Stimulated activated CD8-positive, alpha-beta memory T cell treated with anti-CD3 and anti-CD28 coated beads, Interleukin-7, amount 100 ng/mL, for 1 hour (primary cell): ENCODE measurements at places on chromosomes 7 and 10.

- DNase-seq: no peak
Observed at GRCh38 chr7:47307311-47307710, 274.6 kb downstream of the TNS3 start.

DNA sequence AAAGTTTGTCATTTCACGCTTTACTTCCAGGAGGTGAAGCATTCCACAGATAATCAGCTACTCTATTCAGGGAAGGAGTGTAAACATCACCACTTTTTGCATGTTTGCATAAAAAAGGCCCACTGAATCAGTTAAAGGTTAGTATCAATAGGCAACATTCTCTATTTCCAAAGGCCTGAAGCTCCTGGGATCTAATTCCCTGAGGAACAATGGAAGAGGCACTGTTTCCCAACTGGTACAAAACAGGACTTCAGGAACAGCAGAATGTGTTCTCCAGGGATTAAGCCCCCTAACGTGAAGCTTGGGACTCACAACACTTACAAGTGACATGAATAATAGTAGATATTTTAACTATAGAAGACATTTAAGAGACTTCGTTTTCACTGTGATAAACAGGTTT lies 6.1 kb downstream of the LRRN3 start:
- no peak for DNase-seq

DNA sequence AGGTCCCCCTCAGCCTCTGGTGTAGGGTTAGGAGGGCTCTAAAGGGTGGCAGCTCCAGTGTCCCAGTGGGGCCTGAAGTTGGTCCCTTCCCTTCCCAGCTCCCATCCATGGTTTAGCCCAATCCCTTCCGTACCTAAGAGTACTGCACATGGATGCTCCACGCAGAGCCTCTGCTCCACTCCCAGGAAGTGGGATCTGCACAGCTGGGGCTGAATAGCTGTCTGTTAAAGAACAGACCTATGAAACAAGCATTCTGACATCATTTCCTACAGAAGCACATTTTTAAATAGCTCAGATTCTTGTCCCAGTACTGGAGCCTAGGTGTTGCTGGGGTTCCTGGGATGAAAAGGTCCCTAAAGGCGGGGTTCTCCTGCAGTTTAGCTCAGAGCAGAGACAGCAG lies 135.9 kb downstream of the ZMYND11 start:
- no peak for DNase-seq

DNA sequence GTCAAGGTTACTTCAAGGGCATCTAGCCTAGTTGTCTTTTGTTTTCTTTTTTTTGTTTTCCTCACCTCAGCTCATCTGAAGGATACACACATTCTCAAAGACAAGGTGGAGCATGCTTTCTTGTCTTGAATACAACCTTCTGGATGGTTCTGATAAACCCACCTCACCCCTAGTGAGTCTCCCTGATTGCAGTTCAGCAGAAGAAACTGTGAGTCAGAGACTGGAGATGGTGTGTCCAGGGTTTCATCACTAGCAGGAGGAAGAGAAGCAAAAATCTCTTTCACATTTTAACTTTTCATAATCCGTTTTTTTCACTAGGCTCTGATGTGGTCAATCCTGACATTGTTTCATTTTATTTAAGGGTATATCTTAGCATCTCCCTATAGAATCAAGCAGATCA lies 143.0 kb upstream of the NRBF2 start:
- no peak for DNase-seq

DNA sequence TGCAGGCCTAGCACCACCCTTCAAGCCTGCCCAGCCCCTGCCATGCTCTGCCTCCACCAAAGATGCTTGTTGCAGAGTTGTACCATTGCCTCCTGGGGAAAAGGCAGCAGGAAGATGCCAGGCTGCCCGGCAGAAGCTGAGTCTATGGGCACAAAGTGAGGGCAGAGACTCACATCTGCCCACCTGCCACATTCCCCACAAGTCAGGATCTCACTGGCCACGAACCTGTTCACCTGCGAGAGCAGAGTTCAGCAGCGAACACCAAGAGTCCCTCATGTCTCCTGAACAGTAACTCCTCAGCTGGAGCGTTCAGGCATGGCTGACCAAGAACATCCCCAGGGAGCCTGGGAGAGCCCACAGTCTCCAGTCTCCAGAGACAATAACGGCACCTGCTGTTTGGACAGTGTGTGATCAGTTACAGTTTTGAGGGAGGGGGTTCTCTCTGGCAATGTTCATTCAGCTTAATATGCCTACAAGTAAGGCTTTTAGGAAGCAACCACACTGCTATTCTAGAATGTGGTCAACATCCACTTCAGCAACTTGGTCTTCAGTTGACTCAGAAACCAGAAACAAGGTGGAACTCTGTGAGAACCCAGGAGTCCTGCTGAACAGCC lies 78.5 kb downstream of the GRID1 start:
- no peak for DNase-seq

DNA sequence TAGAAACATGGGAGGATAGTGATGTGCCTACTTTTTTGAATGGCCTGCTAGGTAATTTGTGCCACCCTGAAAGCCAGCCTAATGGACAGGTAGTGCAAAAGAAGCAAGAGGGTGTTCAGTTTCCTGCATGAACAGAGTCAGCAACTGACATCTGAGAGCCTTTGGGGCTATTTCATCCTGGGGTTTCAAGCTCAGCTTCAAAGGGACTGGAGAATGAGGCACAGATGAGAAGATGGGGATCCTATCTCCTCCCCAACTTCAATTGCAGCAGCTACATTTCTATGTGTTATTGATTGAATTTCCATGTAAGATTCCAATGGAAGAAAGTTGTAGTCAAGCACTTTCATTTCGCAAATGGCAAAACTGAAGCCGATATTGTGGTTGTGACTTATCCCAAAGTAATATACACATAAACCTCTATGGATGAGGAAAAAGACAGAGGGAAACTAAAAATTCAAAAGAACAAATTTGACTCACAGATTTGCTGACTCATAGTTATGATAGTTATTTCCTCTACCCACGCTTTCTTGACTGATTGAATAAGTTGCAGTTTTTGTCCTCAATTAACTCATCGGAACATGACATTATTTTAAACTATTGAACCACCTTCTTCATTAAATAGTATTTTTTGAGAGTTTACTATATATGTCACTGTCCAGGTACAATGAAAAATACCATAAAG lies 42.6 kb upstream of the NRP1 start:
- no peak for DNase-seq

DNA sequence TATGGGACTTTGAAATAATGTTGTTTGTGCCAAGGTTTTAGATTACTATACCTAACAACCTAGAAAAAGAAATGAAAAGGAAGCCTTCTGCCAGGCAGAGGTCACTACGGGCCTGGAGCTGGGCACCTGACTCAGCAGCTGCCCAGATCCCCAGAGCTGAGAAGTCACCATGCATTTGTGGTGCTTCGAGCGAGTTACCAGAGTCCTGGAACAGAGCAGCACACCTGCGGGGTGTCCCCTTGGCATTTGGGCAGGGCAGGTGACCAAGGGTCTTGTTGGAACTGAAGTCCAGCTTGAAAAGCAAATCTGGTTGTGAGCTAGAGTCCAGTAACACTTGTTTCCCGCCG lies 25.5 kb downstream of the EGFR start:
- DNase-seq: no peak

DNA sequence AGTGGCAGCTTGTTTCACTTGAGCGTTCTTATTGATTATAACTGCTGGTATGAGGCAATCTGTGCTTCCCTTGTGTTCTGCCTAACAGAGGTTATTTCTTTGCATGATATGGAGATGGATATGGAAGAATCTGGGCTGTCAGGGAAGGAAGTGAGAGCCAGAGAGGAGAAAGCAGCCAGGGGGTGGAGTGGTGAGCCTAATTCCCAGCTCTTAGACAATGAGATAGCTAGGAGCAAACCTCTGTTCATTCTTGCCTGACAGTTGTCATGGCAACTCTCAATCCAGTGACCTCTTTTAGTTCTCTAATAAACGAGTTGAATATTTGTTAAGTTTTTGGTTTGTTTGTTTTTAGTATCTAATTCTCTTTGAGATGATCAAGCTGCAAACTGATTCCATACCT lies 214.3 kb downstream of the NRG3 start:
- no peak for DNase-seq
